ENCODE measurements at places on chromosomes 7 and 10. TPM values are rescaled to one million over a fixed set of nuclear protein-coding genes. Genes with fewer than 3 reads are reported as not detected.

- DNase-seq = no peak
Observed at GRCh38 chr10:44030132-44030531, 354.8 kb downstream of the CXCL12 start.

- DNase-seq = no peak
Observed at GRCh38 chr10:102507521-102507920, 3.7 kb downstream of the SUFU start.

GRCh38 chr10:123786306-123786705 is 105.3 kb downstream of the CPXM2 start:
- DNase-seq = no peak

Gene RAB19
- not detected for total RNA-seq

GRCh38 chr7:128740996-128741395 is 1.8 kb downstream of the CALU start:
- DNase-seq = no peak

- no peak for DNase-seq
Observed at GRCh38 chr10:132554053-132554990, 16.7 kb downstream of the INPP5A start.

Gene SLC25A40
- total RNA-seq = 20.1 TPM

- DNase-seq = no peak
Observed at GRCh38 chr10:47087667-47088066, 176.4 kb downstream of the PTPN20 start.

- DNase-seq = no peak
Observed at GRCh38 chr7:1413936-1414639, 45.2 kb downstream of the MICALL2 start.

Gene PPA1
- total RNA-seq = 117 TPM

GRCh38 chr7:2452074-2452507 is 24.1 kb downstream of the GRIFIN start:
- DNase-seq = no peak

- DNase-seq = no peak
Observed at GRCh38 chr10:26085549-26085948, 131.0 kb upstream of the GAD2 start.

DNA sequence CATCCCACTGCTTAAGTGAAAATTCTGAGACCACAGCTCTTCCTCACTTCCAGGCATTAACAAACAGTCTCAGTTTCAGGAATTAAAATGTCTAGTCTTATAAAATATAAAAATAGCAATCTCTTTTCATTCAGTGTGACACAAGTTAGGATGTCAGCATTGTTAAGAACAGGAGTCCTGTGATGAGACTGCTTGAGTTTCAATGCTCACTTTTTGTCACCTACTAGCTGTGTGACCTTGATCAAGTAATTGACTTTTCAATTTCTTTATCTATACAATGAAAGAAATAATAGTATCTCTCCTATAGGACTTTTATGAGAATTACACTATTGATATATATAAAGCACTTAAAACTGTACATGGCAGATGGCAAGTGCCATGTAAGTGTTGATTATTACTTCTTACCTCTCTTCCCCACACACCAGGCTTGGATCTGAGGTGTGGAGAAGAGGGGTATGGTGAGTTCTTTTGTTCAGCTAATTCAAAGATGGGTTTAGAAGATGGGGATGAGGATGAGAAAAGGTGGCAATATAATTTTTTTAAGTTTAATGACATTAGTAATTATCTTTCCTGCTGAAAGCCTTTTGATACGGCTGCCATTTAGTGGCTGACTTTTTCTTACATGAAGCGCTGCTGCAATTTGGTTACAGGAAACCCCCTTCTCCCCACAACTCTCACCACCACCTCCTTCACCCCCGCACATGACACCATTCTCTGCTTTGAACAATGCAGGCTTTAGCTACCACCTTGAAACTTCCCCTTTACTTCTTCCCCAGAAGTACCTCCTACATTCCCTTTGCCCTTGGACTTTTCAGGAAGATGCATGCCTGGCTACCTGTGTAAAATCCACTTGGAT is 20.8 kb upstream of the HYAL4 start:
- DNase-seq = no peak

Gene WEE2
- not detected for total RNA-seq

DNA sequence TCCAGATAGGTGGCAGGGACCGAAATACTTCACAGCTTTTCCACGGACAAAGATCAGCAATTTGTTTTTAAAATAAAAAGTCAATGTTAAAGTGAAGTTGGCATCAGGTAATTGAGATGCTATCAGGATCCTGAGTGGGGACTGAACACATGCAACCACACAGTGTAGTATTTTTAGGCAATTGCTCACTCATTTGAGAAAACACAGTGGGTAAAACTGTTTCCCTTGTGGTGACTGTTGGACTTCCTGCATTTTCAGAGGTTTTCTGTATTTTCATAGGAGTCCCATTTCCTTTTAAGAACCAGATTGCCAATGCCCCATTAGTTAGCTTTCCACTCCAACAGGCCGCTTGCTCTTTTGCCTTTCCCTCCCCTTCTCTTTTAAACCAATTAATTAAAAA is 159.5 kb upstream of the ZNF32 start:
- no peak for DNase-seq

- DNase-seq = no peak
Observed at GRCh38 chr10:124517931-124518330, 56.3 kb downstream of the LHPP start.

Gene TMEM236
- not detected for total RNA-seq

Gene TYW1B
- 3.4 TPM for total RNA-seq

- DNase-seq = no peak
Observed at GRCh38 chr10:109914966-109915365, 8.3 kb downstream of the XPNPEP1 start.

Gene VIM
- 305 TPM for total RNA-seq

GRCh38 chr7:104980841-104981671 is 32.9 kb upstream of the KMT2E start:
- no peak for DNase-seq

- DNase-seq = no peak
Observed at GRCh38 chr10:101444058-101444898, 90.3 kb downstream of the BTRC start.

Gene EIF5AL1
- total RNA-seq = 0.07 TPM

GRCh38 chr10:51170518-51171245 is 96.4 kb downstream of the PRKG1 start:
- no peak for DNase-seq

- no peak for DNase-seq
Observed at GRCh38 chr10:86064219-86064618, 302.4 kb downstream of the GRID1 start.

Gene MYH16
- total RNA-seq = not detected

- DNase-seq = peak; percentile 84
Observed at GRCh38 chr7:38335492-38336147, 62.2 kb upstream of the TARP start.
